ENCODE measurements at places on chromosomes 5 and 9. TPM values are rescaled to one million over a fixed set of nuclear protein-coding genes. Genes with fewer than 3 reads are reported as not detected.

- DNase-seq, result no peak
Measured at GRCh38 chr5:1736889-1737711, 62.5 kb downstream of the MRPL36 start.

DNA sequence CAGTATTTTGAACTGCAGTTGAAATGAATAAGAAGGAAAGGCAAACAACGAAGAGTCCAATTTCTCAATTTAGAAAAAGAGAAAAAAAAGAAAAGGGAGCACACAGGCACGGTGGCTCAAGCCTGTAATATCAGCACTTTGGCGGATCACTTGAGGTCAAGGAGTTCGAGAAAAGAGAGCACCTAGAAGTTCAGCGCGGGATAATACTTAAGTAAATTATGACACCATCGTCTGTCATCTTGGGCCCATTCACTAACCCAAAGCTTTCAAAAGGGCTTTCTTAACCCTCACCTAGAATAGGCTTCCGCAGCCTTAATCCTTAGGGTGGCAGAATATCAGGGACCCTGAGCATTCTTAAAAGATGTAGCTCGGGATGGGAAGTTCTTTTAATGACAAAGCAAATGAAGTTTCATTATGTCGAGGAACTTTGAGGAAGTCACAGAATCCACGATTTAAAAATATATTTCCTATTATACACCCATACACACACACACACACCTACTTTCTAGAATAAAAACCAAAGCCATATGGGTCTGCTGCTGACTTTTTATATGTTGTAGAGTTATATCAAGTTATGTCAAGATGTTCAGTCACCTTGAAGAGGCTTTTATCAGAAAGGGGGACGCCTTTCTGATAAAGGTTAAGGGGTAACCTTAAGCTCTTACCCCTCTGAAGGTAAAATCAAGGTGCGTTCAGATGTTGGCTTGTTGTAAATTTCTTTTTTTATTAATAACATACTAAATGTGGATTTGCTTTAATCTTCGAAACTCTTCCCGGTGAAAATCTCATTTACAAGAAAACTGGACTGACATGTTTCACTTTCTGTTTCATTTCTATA lies 602 bp upstream of the CD274 start:
- no peak for DNase-seq

Gene SHOC1
- total RNA-seq, result 0.37 TPM

DNA sequence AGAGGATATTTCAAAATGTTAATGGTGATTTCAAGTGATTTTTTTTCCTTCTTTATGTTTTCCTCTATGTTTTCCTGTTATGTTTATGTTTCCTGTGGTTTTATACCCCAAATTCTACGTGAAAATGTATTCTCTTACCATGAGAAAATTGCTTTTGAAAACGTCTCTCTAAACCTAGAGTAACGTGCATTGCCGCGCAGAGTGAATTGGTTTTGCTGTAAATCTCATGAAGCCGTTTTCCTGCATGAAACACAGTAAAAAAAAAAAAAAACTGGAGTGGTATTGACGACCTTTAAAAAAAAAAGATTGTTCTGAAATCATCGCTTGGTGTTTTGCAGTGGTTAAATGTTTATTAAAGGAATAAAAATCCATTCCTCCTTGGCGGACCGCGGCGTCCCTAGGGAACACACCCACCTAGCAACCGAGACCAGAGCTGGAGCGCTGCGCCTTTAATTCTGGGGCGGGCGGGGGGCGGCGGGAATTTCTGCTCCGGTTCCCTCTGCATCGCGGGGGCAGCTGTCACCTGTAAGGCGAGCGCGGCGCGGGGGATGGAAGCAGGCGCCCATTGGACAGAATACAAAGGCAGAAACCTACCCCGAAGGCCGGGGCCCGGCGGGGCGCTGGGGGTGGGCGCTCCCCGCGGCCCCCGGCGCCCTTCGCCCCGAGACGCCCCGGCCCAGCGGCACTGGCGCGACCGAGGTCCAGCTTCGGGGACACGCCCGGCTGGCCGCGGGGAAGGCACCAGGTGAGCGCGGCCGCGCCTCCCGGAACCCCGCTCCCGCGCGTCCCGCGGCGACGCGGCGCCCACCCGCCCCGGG lies at the start of gene SOWAHA:
Gene SOWAHA, plus strand, starts transcription at position 522 of the 818 bp plus-strand sequence. CDS start 320 bp downstream, outside the sequence.
- no peak for DNase-seq

DNA sequence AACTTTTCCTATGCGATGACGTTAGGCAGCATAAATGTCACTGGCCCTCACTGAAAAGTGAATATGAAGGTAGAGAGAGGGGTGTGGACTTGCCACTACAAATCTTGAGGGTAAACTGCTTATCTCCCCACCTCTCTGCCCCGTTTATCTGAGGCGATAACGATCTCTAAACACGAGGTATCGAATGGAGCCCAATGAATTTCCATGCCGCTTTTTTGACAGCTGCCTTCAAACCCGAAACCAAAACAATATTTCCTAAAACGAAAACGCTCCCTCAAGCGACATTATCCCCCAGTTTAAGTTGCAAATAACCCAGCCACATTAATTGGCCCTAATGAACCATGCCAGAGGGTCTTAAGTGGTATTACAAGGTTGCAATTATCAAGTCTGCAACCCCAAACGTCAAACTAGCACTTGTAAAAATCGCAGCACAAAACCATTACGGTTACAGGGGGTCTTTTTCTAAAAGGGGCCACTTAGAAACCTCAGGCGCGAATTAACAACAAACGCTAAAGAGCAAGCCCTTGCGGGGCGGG lies 1.4 kb downstream of the NR3C1 start:
- DNase-seq, result no peak

DNA sequence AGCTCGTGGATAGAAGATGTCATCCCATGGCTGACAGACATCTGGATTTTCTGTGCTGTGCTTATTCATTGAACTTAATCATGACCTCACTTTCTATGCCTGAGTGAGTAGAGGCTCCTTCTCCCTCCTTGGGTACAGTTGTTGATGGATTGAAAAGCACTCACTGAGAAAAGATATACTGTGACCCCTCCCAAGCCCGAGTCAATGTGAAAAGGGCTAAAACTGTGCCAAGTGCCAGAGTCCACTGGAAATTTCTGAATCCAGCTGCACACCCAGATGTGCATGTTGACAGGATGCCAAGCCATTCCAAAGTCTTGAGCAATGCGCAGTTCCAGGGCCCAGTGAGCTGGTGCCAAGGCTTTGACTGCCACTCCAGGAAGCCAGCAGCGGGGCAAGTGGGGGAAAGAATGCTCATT lies 473.0 kb downstream of the NTRK2 start:
- DNase-seq, result no peak

Measured in SK-MEL-5 (cell line).